ENCODE measurements at places on chromosomes 2 and 18. TPM values are rescaled to one million over a fixed set of nuclear protein-coding genes. Genes with fewer than 3 reads are reported as not detected.

Gene SERPINB3
- 47.5 TPM for polyA plus RNA-seq

Gene DES
- 21.6 TPM for polyA plus RNA-seq

Gene NCKAP5
- 1.9 TPM for polyA plus RNA-seq

Gene SLC16A14
- 4.4 TPM for polyA plus RNA-seq

DNA sequence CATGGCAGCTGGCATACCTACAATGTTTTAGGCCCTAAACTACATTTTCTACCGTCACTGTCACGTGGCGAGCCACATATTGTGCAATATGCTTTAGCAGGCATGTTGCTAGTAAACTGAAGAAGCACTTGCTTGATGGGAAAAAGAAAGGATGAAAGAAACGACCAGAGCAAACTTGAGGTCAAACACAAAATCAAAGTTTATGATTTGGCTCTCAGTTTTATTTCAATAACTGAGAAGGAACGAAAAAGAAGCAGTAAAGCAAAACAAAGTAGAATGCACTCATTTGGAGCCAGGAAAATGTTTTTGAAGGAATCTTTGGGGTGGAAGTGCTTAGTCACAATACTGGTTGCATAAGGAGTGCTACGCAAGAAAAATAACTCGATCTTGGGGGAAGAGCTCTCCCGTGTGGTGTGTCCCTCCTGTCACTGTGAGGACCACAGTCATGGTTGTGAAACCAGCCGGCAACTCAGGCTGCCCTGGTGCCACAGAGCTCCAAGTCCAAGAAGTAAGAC lies 349.8 kb downstream of the RBM43 start:
- no peak for DNase-seq

GRCh38 chr2:63054841-63055225 lies 4.2 kb downstream of the OTX1 start:
- DNase-seq, result peak; percentile 4

DNA sequence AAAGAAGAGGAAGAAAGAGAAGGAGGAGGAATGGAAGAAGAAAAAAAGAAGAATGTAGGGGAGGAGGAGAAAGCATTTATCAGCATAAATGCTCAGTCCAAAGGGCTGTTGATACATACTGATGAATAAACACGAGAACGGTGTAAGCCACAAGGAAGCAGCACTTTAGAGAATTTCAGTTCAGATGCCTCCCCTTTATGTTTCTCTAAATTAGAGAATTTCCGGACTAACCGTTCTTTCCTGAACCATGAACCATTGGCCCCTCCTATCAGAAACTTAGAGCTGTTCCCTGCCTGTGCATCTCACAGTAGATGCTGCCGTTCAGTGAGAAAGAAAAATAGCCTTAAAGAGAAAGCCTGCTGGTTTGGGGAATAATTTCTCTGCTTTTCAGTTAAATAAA lies 49.2 kb upstream of the TUBA3D start:
- DNase-seq, result no peak
